ENCODE measurements at places on chromosomes 5 and 9.

GRCh38 chr9:82997476-82998140 is 65.3 kb downstream of the RASEF start:
- no peak for DNase-seq

- no peak for DNase-seq
Observed at GRCh38 chr5:1063661-1064382, 48.0 kb downstream of the SLC12A7 start.

DNA sequence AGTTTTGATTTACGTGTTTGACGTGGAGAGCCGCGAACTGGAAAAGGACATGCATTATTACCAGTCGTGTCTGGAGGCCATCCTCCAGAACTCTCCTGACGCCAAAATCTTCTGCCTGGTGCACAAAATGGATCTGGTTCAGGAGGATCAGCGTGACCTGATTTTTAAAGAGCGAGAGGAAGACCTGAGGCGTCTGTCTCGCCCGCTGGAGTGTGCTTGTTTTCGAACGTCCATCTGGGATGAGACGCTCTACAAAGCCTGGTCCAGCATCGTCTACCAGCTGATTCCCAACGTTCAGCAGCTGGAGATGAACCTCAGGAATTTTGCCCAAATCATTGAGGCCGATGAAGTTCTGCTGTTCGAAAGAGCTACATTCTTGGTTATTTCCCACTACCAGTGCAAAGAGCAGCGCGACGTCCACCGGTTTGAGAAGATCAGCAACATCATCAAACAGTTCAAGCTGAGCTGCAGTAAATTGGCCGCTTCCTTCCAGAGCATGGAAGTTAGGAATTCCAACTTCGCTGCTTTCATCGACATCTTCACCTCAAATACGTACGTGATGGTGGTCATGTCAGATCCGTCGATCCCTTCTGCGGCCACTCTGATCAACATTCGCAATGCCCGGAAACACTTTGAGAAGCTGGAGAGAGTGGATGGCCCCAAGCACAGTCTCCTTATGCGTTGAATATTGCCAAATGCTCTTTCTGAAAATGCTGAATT is 850 bp downstream of the RRAGA start:
- no peak for DNase-seq

DNA sequence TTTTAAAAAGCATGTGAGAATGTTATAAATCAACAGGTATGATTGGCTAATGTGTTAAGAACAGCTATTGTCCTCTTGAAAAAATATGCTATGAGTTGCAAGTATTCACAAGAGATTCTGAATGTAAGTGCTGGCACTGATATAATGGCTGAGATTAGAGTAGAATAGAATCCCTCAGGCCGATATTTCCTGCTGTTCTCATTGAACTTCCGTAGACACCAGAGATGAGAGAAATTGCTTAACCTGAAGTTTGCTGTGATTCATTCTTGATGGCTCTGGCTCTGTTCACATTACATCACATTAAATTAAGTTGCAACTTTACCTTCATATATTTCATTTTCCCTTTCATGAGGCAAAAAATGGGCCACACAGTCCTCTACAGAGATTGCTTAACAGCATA is 114.5 kb downstream of the BAAT start:
- DNase-seq: no peak

DNA sequence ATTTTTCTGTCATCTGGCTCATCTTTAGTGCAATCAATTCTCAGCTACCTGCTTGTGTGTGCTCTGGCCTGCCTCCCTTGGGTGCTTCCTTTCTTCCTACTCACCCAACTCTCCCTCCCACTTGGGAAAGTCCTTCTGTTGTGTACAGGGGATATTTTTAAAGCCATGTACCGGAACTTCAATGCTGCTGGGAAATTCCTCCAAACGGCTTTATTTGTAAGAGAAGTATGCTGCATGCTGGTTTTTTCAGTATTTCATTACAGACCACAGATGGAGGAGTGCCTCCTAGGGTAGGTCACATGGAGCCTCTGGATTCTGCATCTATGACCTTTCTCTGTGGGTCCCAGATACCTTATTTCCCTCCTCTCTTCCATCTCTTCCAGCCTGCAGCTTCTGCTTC is 5.4 kb upstream of the HMHB1 start:
- DNase-seq: no peak

GRCh38 chr5:134449167-134449566 is 37.5 kb upstream of the CDKN2AIPNL start:
- no peak for DNase-seq

GRCh38 chr9:6973762-6974161 is 216.0 kb downstream of the KDM4C start:
- DNase-seq: no peak

DNA sequence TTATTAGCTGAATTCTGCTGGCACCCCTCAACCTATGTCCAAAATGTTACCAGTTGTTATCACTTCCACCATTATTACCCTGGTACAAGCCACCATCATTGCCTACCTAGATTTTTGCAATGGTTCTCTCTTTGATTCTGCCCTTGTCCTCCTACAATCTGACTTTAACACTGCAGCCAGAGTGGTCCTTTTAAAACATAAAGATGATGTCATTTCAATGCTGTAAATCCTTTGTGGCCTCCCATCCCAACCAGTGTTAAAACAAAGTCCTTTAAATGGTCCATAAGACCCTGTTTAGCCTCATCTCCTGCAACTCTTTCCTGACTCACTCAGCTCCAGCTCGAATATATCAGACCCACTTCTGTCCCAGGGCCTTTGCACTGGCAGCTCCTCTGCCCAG is 54.9 kb upstream of the FSTL4 start:
- no peak for DNase-seq

- no peak for DNase-seq
Observed at GRCh38 chr5:73188764-73189531, 16.0 kb downstream of the TMEM174 start.

DNA sequence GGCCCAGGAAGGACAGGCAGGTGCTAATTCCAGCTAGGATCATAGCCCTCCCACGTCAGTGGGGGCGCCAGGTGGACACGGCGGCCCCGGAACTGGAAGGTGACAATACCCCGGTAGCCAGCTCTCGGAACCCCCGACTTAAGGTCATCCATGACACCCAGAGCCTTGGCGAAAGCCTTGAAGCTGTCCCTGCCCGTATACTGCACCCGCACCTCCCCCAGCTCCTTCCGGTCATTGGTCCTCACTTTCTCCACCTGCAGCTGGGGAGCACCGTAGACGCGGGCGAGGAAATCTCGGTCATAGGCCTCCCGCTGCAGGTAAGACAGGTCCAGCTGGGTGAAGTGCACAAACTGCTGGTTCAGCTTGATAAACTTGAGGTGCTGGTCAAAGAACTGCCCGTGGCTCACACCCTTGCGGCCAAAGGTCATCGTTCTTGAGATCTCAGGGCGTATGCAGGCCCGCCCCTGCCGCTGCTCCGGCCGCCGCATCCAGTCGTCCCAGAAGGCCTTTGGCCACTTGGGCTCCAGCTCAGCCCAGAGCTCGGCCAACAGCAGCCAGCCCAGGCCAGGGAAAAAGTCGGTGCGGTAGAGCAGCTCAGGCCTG is 10.9 kb downstream of the MGAT1 start:
- no peak for DNase-seq

DNA sequence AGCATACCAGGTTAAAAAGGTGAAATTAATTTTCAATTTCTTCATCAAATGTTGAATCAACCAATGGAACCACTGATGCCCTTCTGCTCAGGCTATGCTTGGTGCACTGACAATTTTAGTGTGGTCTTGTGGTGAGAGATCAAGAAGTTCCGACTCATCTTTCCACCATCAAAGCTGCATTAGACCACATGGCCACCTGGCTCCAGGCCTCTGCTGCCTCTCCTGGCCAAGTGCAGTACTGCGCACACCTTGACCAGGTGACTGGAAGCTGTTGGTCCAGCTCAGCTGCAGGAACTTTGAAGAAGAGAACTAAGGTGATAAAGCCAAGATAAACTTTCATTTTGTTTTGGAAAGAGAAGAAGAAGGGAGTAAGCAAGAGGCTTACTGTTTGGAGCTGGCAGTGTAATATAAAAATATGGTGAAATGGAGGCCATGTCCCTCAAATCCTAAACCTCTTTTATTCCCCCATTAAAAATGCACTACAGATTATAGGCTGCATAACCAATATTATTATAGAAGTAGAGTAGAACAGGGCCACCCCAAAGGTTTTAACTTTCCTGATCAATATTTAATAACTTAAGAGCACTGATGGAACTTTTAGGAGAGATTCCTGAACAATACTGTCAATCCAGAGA is 315.5 kb upstream of the C9orf72 start:
- DNase-seq: no peak

- DNase-seq: no peak
Observed at GRCh38 chr5:35785601-35786085, 71.0 kb upstream of the IL7R start.

DNA sequence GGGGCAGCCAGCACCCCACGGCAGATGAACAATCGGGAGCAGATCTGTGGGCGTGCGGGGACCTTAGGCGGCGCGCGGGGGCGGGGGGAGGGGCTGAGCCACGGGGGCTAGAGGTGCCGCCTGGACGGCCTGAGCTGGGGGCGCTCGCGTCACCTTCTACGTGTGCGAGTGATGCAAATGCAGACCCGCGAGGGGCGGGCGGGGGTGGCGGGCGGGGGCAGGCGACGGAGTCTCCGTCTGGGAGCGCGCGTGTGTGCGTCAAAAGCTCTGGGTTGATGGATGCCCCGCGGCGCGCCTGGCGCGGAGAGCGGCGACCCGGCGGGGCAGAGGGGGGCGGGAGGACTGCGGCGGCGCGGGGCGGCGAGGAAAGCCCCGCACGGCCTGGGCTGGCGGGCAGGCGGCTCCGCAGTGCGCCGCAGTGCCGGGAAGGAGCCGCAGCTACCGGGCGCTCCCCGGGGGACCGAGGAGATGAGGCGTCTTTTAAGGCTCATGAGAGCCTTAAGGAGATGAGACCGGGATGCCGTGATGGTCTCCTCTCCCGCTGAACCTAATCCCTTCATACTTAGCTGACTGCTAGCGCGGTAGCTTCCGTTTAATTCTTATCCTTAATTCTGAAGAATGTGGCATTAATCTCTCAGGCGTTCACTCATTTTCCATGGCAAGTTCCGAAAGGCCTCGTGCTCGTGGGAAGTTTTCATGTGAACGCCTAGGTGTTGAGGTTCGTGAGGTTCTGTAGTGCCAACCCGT is 1.5 kb downstream of the SV2C start:
- DNase-seq: no peak

GRCh38 chr5:169602535-169602934 is 19.0 kb downstream of the SPDL1 start:
- DNase-seq: no peak

GRCh38 chr5:32712481-32713360 is 1.6 kb downstream of the NPR3 start:
- no peak for DNase-seq

DNA sequence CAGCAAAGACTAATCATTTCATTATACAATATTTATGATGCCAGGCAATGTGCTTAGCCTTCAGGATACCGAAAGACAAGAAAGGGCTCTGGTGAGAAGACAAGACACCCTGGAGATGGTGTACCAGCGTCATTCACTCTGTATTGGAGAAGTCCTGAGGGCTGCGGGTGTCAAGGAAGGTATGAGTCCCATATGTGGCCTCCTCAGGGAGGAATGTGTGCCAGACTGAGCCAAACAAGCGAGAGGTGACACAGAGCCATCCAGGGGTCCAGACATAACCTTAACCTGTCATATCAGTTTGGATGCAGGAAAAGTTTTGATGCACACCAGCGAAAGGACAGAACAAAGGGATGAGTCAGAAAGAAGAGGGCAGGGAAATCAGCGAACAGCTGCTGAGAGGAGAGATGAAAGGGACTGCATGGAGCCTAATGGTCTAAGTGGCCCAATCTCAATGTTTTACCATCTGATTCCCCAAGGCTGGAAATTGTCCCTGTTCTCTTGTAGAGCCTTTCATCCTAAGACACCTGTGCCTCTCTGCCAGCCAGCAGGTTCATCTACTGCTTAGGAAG is 38.9 kb downstream of the ADRA1B start:
- no peak for DNase-seq

DNA sequence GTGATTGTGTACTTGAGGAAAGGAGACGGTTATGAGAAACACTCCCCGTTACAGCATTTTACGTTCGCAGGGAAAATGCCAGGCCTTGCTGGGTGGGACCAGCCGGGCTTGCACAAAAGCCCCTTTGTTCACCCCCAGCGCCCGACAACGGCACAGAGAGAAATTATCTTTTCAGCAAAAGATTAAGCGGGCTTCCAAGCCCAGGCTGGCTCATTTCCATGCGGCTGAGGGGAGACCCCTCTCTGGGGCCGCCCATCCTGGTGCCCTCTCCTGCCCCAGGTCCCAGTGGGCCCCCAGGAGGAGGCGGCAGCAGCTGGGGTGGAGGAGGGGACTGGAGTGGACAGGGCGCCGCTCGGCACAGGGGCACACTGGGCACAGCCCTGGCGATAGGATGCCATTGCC is 50.8 kb upstream of the NOTCH1 start:
- no peak for DNase-seq

- no peak for DNase-seq
Observed at GRCh38 chr9:69476016-69476415, 151.0 kb downstream of the ENTREP1 start.

GRCh38 chr5:55638051-55638450 is 74.1 kb downstream of the SLC38A9 start:
- no peak for DNase-seq

DNA sequence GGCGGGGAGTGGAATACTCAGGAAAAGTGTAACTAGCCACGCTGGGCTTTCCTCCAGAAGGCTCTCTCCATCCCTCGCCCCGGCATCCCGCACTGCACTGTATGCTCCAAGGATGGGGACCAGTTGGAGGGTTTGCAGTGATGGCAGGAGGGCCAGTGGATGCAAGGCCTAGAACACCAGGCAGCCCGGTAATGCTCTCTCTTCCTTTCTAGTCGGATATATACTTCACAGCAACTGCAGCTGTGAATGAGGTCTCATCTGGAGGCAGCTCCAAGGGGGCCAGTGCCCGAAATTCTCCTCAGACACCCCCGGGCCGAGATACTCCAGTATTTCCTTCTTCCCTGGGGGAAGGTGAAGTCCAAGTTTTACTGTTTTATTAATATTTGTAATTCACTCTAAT is 10.0 kb upstream of the SLC2A8 start:
- DNase-seq: no peak

DNA sequence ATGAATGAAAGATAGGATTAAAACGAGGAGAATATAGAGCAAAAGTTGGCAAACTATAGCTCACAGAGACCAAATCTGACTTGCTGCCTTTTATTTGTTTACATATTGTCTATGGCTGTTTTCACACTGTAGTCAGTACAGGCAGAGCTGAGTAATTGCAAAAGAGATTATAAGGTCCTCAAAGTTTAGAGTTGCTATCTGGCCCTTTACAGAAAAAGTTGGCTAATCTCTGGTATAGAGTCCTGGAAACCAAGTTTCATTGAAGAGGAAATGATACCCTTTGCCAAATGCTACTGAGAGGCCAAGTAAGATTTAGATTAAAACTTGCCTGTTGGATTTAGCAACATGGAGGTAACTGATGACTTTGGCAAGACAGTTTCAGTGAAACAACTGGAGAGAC is 36.0 kb downstream of the LYRM7 start:
- no peak for DNase-seq

DNA sequence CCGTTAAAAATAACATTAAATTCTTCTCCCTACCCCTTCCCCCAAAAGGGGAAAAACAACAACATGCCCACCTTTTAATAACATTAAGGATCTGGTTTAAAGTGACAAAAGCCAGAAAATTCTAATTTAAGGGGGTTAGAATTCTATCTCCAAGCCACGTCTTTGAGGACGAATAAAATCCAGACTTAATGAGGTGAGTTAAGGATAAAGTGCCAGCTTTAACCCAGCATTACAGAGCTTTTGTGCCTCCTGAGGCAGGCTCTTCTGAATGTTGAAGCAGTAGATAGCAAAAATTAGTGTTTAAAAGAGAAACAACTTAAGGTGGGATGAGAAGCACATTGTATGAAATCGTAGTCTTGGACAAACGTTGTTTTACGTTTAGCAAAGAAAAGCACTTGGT is 329.0 kb upstream of the MPDZ start:
- no peak for DNase-seq

GRCh38 chr5:144779368-144779767 is 608.7 kb downstream of the KCTD16 start:
- DNase-seq: no peak
